ENCODE measurements at places on chromosomes 7 and 10.

DNA sequence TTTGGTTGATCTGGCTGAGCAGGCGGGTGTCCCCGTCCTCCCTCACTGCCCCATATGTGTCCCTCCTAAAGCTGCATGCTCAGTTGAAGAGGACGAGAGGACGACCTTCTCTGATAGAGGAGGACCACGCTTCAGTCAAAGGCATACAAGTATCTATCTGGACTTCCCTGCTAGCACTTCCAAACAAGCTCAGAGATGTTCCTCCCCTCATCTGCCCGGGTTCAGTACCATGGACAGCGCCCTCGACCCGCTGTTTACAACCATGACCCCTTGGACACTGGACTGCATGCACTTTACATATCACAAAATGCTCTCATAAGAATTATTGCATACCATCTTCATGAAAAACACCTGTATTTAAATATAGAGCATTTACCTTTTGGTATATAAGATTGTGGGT lies 26.9 kb upstream of the TRIM56 start:
- peak; percentile 41 for DNase-seq

DNA sequence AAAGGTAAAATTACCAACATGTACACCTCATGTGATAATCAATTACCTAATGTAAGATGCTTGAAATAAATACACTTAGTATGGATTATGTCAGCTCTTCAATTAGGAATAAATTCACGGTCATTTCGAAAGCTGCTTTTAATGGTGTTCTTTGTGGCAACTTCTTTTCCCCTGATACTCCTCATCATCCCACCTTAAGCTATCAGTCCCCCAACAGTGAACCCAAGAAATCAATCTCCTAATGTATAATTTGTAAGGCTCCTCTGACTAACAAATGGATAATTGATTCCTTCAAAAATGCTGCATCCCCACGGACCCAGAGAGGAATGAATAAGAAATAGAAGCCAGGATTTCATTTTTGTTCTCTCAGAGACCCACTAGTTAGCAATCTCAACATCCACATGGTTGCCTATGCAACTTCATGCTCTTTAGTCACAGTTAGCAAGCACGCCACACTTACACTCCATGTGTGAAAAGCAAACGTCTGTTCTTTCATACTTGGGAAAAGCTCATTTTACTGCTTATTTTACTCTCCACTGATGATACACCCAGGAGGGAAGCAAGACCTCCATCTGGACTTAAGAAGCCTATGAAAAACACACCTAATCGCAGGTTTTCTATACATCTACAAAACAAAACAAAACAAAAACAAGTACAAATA lies 70.1 kb downstream of the VPS41 start:
- DNase-seq = no peak

- no peak for DNase-seq
Measured at GRCh38 chr10:49300140-49300974, 1.4 kb downstream of the C10orf71 start.

GRCh38 chr10:68562661-68563570 lies 2.8 kb downstream of the TET1 start:
- DNase-seq = no peak

GRCh38 chr7:77185866-77186265 lies 13.8 kb downstream of the FGL2 start:
- no peak for DNase-seq

DNA sequence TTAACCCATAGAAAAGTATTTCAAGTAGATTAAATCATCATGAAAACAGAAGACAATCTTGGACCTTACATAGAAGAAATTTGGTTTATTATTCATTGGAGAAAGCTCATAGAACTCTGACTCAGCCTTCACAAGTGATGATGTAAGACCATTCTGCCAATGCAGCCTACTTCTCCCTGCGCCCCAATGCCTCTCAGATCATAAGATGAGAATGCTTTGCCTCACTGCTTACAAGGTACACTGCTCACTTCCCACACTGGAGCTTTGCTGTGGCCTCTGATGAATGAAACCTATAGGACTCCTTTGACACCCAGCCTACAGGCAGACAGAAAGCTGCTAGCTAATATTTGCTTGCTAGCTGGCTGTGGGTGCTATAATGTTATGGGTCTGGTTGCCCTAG lies 569.4 kb upstream of the STEAP1 start:
- no peak for DNase-seq

DNA sequence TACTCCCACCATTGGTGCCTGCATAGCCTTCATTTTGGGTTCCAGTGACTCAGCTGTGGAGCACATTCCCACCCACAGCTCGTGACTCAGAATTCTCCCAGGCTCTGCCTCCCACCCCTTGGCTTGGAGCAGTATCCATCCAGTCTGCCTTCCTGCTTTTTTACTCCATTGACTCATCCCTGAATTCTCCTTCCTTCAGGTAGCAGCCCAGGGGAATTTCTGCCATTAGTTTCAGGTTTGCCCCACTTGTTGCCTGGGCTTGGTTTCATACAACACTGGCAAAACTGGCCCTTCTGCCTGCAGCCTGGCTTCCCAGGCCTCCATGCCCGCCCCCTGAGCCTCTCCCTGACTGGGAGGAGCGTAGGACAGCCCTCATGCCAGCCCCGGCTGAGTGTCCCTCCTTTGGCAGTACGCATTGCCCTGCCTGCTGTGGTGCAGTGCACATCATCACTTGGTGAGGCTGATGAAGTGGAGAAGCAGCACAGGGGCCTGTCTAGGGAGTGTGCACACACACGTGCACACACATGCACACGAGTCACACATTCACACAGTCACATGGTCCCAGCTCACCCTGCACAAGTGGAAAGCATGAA lies 55.0 kb downstream of the SNX10 start:
- DNase-seq = no peak

DNA sequence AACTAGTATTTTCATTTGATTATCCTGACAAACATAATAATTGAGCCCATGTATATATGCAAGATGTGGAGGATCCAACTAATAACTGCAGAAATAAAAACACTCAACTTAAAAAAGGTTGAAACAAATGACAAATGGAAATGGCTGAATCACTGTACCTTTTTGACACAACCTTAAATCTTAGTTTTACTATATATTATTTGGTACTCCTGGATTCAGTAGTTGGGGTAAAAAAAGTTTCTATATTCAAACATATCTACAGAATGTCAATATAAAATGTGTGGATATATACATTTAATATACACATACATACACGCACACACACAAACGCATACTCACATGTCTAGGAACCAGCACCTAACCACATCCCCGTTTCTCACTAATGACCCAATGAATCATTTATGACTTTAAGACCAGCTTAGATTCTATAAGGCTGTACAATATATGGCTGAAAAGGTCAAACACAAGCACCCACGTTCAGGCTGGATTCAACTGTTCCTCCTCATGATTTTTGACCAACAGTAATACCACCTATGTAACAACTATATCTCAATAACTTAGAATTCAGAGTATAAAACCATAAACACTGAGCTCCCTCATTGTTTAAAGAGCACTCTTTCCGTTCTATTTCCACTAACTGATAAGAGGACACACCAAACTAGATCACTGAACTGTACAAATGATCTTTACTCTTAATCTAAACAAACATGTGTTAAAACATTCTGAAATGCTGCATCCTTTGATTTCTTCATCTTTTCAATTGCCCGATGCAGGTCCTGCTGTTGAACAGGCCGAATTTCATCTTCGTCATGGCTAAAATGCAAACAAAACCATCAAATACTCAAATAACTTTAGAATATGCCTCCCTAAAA lies 63.8 kb downstream of the ATAD1 start:
- DNase-seq = no peak

GRCh38 chr7:105688617-105689016 lies 107.3 kb upstream of the EFCAB10 start:
- DNase-seq = no peak

GRCh38 chr10:78071140-78071856 lies 37.6 kb downstream of the RPS24 start:
- DNase-seq = no peak

GRCh38 chr7:107538001-107538400 lies 25.7 kb downstream of the COG5 start:
- DNase-seq = no peak
